NCI-H1417 treated with DMSO at 0.1 percent for 48 hours (cell line): ENCODE measurements at places on chromosomes 6 and 20.

DNA sequence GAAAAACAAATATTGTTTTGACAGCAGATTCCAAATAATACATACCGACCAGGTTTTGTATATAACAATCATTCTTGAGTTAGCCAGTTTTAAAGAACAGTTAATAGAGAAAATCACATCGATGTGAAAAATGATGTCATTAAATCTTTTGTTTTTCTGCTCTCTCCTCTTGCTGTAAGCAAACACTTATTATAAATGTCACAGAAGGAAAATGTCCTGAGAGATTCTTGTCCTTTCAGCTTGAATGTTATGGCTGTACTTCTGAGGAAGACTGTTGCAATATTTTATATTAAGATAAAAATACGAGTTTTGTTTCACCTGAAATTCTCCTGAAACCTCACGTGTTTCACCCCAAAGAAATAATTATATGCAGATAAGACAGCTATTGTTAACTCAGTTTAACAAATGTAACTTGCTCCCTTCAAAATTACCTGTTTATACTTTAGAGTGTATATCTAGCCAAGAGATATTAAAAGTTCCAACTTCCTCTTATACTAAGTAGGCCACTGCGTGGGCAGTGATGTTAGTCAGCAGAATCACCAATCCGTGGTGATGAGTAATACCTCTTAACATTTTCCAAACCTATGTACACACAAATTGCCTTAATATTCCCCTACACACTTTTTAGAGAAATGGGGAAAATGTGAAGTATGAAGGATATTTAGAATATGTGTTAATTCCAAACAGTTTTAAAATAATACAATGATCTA lies 1111.4 kb upstream of the CITED2 start:
- DNase-seq = peak; percentile 21

- no peak for DNase-seq
Measured at GRCh38 chr20:1792274-1792673, 102.9 kb upstream of the SIRPA start.

DNA sequence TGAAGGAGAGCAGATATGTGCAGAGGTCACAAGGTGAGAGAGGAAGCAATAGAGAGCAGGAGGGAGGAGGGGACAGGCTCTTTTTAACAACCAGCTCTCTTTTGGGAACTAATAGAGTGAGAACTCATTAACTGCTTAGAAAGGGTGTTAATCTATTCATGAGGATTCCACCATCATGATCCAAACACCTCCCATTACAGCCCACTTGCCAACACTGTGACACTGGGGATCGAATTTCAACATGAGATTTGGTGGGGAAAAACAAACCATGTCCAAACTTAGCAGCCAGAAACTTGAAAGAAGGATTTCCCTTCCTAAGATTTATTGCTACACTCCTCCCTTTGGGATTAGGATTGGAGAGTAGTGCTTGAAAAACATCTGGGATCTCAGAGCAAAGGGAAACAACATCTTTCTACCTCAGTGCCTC lies 135.5 kb upstream of the PLCB4 start:
- DNase-seq = no peak

DNA sequence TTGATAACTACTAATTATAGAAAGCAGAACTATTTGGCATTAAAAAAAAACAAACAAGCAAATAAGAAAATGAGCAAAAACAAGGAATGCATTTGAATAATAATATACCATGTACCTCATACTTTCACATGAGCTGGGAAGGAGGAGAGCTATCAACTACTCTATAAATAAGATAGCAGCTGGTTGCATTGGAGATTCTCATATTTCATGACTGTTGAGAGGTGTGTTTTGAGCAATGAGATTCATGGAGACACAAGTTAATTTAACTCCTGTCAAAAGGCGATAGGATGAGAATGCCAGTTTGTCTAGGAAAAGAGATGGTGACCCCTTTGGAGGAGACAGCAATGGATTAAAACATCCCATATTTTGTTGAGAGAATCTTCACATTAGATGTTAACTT lies 348.8 kb upstream of the SPTLC3 start:
- no peak for DNase-seq

- no peak for DNase-seq
Measured at GRCh38 chr6:117592983-117593759, 9.1 kb downstream of the GOPC start.

GRCh38 chr20:9397928-9398327 lies 116.5 kb upstream of the LAMP5 start:
- DNase-seq = no peak

DNA sequence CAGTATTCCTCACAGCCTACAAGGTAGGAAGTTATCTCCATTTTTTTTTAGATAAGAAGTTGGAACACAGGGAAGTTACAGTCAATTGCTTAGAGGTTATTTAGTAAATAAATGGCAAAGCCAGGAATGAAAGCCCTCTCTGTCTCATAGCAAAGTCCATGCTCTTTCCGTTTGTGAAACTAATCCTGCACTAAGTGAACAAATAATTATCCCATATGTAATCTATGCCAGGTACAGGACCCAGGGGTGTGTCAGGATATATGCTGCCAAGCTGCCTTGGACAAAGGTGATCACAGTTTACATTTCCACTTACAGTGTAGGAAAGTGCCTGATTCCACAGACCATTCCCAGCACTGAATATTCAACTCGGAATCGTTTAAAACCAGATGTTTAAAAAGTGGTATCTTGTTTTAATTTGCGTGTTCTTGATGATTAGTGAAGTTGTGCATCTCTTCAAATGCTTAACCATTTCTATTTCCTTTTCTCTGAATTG lies 13.6 kb upstream of the GMDS start:
- DNase-seq = no peak

GRCh38 chr6:160766989-160767646 lies 65.1 kb downstream of the PLG start:
- peak; percentile 46 for DNase-seq

GRCh38 chr6:35924146-35924545 lies 3.2 kb upstream of the SRPK1 start:
- no peak for DNase-seq

GRCh38 chr20:38209054-38209675 lies 44.1 kb upstream of the TGM2 start:
- no peak for DNase-seq

- DNase-seq = no peak
Measured at GRCh38 chr20:35368666-35369423, 42.9 kb downstream of the UQCC1 start.

- DNase-seq = no peak
Measured at GRCh38 chr6:63862486-63863198, 227.0 kb downstream of the PHF3 start.

DNA sequence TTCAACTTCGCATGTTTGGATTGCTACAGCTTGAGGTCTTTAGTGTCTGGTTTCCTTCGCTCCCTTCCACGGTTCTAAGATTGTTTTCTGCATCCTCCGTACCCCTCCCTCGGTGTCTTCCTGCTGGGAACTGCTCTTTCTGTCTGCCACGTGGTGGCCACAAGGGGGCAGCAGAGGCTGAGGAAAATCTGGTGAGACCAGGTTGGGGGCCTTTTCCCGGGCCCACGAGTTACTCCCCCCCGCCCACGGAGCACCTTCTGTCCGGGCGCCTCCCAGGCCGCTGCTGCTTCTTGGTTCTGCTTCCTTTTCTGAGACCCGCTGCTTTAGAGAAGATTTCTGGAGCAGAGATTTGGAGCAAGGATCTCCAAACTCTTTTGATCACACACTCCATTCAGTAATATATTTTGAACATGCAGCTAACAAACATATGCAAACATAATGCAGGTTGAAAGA lies 21.1 kb upstream of the NOTCH4 start:
- no peak for DNase-seq

DNA sequence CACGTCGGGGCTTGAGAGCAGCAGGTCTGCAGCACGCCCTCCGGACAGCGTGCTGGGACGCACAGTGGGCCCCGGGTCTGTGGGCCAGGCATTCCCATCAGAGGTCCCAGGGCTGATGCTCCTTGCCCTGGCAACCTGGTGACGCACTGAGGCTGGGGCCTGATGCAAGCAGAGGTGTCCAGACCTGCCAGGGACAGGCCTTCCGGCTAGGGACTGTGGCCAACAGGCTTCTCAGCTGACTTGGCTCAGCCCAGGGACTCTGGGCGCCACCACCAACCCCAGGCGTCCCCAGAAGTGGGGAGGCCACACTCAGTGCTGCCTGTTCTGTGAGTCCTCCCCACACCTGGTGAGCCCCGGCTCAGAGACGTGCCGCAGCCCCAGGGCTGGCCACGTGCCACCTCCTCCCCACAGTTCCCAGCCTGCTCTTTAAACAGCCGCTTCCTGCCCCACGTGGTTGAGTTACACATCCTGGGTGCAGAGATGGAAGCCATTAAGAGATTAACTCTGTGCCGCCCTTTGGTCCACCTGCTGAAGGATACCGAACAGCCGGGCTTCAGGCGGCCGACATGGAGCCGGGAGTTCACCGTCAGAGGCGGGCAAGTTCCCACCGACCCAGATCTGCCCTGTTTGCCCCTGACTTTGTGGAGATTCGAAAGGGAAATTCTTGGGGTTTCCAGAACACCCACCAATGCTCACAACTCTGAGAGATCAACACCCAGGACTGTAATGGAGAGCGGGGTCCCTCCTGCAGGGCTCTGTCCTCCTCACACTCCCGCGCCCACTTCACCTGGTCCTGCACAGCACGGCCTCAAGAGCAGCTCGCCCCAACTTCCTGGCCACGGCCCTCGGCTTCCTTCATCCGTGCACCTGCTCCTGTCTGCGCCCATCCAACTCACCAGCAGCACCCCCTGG lies 37.6 kb upstream of the ZBP1 start:
- no peak for DNase-seq

DNA sequence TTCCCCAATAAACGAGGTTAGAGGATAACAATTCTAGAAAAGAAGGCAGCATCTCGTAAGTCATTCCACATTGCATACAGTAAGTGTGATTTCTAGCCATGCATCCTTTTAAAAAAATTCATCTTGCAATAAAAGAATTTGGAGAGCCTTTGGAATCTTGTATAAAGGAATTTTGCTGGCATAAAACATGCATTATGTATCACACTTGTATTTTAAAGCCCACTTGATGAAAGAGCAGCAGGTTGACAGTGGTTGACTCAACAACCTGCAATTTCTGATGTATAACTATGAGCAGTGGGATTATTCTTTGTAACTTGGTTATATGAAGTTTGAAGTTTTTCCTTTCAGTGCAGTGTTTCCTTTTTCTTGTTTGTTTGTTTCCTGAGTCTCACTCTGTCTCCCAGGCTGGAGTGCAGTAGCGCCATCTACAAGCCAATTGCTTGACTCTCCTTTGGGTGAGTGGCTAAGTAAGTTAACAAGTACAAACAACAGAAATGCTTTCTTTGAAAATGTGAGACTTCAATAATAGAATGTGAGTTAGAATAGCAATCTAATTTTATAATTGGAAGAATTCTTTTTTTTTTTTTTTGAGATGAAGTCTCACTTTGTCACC lies 39.9 kb downstream of the JARID2 start:
- DNase-seq = no peak

- DNase-seq = no peak
Measured at GRCh38 chr6:166613027-166613426, 14.0 kb downstream of the RPS6KA2 start.

DNA sequence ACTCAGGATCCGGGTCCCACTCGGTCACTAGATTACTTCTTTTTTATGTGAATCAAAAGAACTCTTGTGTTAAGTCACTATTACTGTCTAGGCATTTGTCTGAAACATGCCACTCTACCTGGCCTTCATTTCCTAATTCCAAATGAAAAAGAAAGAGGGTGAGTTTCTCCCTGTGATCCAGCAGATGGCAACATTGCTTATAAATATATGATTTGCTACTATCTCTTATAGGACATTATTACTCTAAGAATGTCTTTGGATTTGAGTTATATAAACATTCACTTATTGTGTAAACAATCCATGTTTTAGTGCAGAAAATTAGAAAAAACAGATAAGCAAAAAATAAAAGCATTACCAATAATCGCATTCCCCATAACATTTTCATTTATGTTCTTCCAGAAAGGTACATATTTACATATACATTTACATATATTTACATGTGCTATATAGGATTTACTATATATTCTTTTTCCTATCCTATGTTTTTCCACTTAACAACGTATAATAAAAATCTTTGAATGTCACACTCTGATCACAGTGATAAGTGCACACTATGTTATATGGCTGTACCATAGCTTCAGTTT lies 66.9 kb downstream of the FAXC start:
- no peak for DNase-seq

- DNase-seq = no peak
Measured at GRCh38 chr6:11705483-11705882, 73.1 kb downstream of the ADTRP start.

DNA sequence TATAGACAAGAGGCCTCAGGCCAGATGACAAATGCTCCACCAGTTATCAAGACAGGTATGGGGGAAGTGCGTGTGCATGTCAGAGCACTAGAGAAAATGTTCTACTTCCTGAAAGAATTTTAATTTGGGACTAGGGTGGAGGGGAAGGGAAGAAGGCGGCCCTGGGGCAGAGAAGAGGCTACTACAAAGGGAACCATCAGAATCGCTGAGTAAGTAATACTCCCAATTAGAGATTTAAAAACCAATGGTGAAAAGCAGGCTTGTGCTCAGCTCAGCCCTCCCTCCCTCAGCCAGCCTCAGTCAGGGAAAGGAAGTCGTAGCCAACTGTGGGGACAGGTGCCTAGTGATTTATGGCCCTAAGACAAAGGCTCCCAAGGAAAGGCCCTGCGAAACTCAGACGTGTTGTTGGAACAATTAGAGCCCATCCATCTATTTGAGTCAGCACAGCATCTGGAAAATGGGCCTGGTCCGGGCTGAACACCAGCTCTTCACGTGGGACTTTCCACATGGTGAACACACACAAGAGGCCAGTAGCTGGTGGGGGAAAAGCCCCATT lies 15.0 kb upstream of the MAFB start:
- DNase-seq = peak; percentile 78

DNA sequence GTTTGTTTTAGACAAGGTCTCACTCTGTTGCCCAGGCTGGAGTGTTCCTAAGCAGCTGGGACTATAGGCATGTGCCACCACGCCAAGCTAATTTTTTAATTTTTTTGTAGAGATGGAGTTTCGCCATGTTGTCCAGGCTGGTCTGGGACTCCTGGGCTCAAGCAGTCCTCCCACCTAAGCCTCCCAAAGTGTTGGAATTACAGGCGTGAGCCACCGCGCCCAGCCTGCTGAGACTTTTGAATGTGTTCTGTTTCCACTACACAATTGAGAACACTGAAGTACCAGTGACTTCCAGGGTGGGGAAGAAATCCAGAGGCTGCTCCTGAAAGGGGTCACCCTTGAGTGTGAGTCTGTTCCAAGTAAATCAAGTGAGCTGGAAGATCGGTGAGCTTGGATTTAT lies 81.3 kb upstream of the ARMC2 start:
- DNase-seq = no peak

- no peak for DNase-seq
Measured at GRCh38 chr6:4441981-4442434, 306.6 kb upstream of the ECI2 start.

- no peak for DNase-seq
Measured at GRCh38 chr6:115783402-115784061, 277.2 kb downstream of the FRK start.

GRCh38 chr6:157571269-157571668 lies 190.3 kb downstream of the ZDHHC14 start:
- no peak for DNase-seq

- DNase-seq = no peak
Measured at GRCh38 chr6:137705160-137706082, 161.6 kb upstream of the TNFAIP3 start.
